Motor neuron (in vitro differentiated cells): ENCODE measurements at places on chromosomes 2 and 18. TPM values are rescaled to one million over a fixed set of nuclear protein-coding genes. Genes with fewer than 3 reads are reported as not detected.
A peak's percentile ranks its signal among the peaks of the same experiment; 100 is the strongest.

GRCh38 chr2:223486751-223487150 is 115.4 kb downstream of the SCG2 start:
- no peak for ATAC-seq

GRCh38 chr2:83630351-83630750 is 828.7 kb downstream of the SUCLG1 start:
- no peak for ATAC-seq

GRCh38 chr2:216283038-216283900 is 89.0 kb downstream of the MARCHF4 start:
- no peak for ATAC-seq

DNA sequence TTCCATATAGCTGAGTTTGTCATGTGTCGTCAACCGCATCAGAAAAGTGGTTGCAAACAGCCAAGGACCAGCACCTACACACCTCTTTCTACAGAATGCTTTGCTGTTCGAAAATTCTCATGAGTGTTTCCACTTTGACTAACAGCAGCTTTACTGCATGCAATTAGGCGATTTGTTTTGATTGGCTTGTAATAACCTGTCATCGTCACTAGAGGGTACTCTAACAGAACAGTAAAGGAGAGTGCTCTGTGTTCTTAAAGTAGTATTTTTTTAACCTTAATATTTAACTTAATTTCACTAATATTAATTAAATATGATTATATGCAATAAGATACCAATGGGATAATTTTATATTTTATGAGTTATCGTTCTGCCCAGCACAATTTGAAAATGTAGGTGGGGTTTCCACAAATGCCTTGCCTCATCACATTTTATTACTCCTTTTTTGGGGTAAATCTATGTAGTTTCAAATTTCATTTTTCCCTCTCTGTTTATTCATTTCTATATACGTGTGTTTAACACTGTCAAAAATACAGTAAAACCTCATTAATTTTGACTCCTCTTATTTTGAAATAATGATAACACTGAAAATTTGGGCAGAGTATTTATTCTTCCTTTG is 502.2 kb downstream of the NRXN1 start:
- ATAC-seq: peak; percentile 38

GRCh38 chr2:86204458-86204857 is 5.2 kb downstream of the MRPL35 start:
- no peak for ATAC-seq

DNA sequence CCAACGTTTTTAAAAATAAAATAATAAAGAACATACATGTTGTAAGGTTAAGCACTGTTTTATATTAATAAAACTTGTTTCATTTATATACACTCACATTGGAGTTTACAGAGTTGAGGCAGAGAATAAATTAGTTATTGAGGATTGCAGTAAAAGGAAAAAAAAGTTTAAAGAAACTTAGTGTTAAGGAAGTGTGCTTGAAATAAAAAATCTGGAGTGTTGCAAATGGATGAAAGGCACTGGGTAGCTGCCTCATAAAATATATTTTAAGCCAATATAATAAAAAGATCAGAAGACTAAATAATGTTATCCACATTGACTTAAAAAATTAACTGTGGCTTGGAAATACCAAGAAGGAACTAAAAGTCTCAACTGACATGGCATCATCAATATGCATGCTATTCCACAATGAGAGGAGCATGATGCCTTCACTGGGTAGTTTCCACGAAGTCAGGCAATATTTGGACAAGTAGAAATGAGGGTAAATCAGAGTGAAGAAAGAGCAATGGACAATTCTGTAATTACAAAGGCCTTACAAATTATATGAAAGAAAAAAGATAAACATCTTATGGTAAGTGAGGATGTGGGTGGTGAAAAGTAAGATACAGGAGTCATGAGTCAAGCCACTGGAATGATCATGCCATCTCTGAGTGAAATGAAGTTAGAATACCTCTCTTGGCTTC is 2.5 kb downstream of the GALNT3 start:
- no peak for ATAC-seq

DNA sequence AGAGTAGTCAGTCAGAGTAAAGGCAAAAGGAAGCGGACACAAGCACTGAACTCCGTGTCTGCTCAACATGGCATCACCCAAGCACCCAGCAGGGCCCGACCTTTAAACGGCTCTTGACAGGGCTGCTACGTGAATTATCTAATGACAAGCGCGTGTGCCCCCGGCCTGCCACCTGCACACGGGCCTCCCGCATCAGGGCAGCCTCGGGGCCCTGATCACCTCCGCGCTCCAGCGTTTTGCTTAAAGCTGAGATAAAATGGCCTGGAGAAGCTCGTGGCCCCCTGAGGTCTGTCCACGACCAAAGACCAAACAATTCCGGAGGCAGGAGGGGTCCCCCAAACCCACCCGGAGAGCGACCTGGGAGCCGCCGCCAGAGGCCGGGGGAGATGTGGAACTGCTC is 376 bp downstream of the NDUFA10 start:
- peak; percentile 27 for ATAC-seq

SCN3A gene
- total RNA-seq: 2.3 and 5.2 TPM in 2 replicates

CXCR1 gene
- not detected in 2 replicates for total RNA-seq

ALPG gene
- 0.38 and 0.39 TPM in 2 replicates for total RNA-seq

GRCh38 chr2:181992776-181993175 is 7.1 kb downstream of the PPP1R1C start:
- no peak for ATAC-seq

DNA sequence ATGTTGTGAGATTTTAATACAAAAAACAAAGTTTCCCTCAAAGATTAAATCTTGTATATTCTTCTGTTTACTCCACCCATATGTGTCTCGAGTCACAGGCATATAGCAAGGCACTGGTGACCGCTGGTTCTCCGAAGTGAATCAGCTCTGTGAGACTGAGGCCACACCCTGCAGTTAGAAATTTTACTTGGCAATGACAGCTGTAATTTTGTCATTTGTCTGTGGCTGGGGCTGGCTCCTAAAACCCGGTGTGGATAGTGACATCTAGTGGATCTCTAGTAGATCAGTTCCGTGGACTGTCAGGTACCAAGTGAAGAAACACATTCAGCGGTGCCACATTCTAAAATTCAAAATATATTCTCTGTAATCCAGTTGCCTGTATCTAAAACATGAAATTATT is 278.0 kb downstream of the NEDD4L start:
- peak; percentile 99 for ATAC-seq

ST8SIA3 gene
- 18.4 and 20.7 TPM in 2 replicates for total RNA-seq

COL6A3 gene
- 1.4 and 1.7 TPM in 2 replicates for total RNA-seq

DNA sequence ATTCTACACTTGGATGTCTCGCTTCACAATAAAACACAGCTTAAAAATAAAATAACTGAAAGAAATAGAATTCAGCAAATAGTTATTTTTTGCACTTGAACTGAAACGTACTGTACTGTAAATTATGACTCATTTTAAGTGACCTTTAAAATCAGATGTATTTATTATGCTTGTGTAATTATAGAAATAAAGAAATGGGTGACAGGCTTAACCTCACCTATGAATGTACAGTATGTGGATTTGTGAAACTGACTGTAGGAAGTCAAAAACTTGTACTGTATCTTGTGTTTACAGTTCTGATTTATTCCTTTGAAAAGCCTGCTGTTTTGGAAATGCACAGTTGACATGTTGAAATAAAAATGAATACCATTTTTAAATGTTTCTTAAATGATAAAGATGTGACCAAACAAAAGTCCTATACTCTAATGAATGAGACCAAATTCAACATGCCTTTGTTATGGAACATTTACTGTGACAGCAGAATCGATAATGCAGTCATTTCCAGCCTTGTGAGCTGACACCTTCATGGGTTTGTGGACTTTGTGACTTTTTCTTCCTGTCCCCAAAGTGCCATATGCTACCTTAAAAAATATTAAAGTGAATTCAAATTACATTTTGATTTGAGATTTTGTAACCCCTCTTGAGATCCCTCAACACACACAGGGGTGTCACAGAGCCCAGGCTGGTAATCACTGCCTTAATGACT is 32.7 kb downstream of the NEMP2 start:
- ATAC-seq: no peak

GRCh38 chr2:106890606-106891005 is 4.6 kb upstream of the ST6GAL2 start:
- no peak for ATAC-seq

CRYGC gene
- not detected in 2 replicates for total RNA-seq

DNA sequence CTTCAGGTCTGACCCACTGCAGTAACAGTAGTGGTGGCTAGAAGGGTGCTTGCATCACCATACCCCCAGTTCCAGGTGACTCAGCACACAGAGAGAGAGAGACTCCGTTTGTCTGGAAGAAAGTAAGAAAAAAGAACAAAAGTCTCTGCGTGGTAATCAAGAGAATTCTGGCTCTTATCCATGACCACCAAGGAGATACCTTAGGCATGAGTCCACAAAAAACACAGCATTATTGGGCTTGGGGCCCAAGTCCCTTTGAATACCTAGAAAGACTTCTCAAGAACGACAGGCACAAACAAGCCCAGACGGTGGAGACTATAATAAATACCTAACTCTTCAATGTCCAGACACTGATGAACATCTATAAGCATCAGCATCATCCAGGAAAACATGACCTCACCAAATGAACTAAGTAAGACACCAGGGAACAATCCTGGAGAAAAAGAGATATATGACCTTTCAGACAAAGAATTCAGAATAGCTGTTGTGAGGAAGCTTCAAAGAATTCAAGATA is 21.7 kb upstream of the BAZ2B start:
- no peak for ATAC-seq

GRCh38 chr2:31312898-31313297 is 78.9 kb downstream of the EHD3 start:
- no peak for ATAC-seq

GRCh38 chr2:215847718-215848117 is 165.6 kb downstream of the MREG start:
- no peak for ATAC-seq

DNA sequence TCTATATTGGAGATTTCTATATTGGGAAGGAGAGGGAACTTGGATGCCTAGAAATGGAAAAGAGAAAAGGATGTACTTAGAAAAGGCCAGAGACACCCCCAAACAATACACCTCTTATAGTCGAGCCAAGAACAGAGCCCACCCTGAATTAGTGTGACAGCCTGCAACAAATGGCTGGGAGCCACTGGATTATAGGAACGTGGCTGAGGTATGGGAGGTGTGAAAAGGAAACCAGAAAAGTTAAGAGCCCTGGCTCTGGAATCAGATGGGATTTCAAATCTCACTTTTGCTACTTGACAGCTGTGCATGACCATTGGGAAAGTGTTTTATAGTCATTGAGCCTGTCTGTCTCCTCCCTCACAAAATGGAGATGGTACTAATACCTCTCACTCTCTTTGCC is 394.0 kb downstream of the ZNF521 start:
- ATAC-seq: no peak

- ATAC-seq: no peak
Measured at GRCh38 chr2:240324312-240325015, 111.0 kb upstream of the GPC1 start.

HSBP1L1 gene
- total RNA-seq: 4.3 and 5.3 TPM in 2 replicates

MSTN gene
- total RNA-seq: 0.71 and 0.73 TPM in 2 replicates

AP1S3 gene
- total RNA-seq: 5.2 TPM in 2 replicates

PDE1A gene
- total RNA-seq: 0.43 and 1.2 TPM in 2 replicates

DNA sequence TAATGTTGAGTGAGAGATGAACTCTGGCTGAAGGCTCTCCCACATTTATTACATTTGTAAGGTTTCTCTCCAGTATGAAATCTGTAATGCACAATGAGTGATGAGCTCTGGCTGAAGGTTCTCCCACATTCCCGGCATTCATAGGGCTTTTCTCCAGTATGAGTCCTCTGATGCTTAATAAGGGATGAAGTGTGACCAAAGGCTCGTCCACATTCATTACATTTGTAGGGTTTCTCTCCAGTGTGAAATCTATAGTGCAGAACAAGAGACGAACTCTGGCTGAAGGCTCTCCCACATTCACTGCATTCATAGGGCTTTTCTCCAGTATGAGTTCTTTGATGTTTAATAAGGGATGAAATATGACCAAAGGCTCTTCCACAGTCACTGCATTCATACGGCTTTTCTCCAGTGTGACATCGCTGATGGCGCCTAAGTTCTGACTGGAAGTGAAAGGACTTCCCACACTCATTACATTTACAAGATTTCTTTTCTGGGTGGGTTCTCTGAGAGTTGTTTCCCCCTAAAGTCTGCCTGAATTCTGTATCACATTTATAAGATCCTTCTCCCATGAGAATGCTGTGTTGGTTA is 10.2 kb downstream of the ZNF514 start:
- no peak for ATAC-seq

DNA sequence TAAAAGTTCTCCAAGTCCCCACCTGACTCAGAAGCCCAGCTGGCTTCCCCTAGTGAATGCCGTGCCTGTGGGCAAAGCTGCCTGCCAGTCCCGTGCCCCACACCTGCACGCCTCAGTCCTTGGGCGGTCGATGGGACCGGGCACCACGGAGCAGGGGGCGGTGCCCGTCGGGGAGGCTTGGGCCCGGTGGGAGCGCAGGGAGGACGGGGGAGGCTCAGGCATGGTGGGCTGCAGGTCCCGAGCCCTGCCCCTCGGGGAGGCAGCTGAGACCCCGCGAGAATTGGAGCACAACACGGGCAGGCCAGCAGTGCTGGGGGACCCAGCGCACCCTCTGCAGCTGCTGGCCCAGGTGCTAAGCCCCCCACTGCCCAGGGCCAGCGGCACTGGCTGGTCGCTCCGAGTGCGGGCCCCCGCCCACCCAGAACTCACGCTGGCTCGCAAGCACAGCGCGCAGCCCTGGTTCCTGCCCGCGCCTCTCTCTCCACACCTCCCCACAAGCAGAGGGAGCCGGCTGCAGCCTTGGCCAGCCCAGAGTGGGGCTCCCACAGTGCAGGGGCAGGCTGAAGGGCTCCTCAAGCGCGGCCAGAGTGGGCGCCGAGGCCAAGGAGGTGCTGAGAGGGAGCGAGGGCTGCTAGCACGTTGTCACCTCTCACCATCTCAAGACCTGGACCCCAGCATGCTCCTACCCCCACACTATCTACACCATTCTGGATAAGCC is 215.5 kb downstream of the TNS1 start:
- no peak for ATAC-seq

DNA sequence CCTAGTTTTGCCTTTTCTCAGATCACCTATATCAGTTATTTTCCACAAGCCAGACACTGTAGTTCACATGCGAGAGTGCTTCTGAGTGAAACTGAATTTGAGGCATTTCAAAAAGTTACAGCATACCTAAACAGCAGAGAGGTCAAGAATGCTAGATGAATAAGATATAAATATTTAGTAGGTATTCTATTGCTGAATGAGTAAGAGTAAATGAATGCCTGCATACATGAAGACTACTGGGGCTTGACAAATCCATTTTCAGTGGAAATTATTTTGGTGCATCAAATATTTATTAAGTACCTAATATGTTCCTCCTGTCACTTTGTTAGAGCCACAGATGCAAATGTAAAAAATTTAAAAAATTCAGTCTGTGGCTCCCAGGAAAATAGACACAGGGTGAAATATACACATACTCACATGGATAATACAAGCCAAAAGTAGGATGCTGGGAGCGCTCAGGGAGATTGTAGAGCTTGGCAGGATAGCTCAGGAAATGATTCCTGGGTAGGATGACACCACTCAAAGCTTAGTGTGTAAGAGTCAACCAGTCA is 27.6 kb upstream of the CDC42EP3 start:
- no peak for ATAC-seq

- no peak for ATAC-seq
Measured at GRCh38 chr18:51563396-51563795, 365.9 kb upstream of the MEX3C start.
